Kidney tubule cell (primary cell): ENCODE measurements at places on chromosomes 16 and 17.
A peak's percentile ranks its signal among the peaks of the same experiment; 100 is the strongest.

GRCh38 chr17:59160157-59161025 lies 4.8 kb downstream of the PRR11 start:
- no peak for DNase-seq

DNA sequence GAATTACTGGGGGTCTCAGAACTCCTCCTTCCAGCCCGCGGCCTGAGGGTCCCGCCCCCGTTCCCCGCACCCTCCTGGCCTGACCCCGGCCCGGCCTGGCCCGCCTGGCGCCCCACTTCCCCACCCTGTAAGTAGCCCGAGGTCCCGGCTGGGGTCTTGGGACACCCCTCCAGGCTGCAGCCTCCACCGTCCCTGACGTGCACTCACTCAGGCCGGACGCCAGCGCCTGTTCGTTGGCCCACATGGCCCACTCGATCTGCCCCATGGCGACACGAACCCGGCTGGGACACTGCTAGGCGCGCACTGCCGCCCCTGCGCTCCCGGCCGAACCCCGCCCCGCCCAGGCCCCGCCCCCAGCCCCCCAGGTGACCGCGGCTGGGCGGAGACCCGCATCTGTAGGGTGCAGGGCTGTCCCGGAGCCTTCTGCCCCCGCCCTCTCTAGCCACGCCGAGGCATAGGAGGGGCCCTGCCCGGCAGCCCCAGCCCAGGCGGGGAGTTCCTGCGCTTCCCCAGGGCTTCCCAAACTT lies at the start of gene CYBA:
Gene CYBA, minus strand, starts transcription at position 305 of the 527 bp plus-strand sequence. Its CDS starts 40 bp downstream, at position 265.
- DNase-seq: peak; percentile 89

DNA sequence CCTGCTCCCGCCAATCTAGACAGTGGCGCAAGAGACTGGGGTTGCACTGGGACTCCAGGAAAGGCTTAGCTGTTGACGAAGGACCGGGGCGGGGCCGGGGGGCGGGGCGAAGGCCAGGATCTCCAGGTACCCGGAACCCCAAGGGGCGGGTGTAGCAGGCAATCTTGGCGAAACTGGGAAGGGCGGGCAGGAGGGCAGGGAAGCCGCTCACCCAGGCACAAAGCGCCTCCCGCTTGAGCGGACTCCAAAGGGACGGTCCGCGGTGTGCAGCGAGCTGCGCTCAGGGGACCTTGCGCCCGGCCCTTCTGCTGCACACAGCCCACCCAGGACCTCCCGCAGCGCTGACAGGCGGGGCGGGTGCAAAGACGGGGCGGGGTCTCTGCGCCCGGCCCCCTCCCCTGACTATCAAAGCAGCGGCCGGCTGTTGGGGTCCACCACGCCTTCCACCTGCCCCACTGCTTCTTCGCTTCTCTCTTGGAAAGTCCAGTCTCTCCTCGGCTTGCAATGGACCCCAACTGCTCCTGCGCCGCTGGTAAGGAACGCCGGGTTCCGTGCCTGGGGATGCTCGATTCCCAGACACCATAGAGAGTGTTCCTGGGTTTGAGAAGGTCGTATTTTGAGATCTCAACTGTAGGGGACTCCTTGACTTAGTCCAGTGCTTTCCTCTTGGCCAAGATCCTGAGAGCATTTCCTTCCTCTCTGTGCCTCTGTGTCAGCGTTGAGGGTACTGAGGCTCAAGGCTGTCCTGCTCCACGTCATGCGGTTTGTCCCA lies at the start of gene MT1F:
Gene MT1F, plus strand, starts transcription at position 405 of the 772 bp plus-strand sequence. Its CDS starts 100 bp downstream, at position 505.
- DNase-seq: peak; percentile 89

DNA sequence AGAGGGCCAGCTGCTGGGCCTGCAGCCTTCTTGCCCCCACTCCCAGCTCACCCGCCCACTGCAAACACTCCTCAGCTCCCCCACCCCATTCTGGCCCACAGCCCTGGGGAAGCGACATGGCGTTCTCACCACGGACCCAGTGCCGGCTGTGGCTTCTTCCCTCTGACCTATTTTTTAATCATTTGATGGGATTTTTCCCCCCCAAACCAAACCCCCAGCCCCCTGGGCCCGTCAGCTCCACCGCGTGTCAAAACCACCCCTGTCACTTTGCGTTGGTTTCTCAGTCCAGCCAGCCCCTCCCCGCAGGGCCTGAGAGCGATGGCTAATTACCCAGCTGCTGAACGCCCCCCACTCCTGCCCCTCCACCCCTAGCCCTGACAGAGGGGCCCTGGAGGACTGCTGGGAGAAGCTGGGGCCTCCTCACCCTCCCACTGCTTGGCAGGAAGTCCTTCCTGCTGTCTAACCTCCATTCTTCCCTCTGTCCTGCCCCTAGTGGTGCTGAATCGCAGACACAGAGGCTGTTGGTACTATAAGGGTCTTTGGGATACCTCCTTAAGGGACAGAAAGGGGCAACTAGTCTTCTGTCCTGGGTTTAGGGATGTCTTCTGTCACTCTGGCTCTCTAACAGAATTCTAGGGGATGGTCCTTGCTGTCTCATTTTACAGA lies 7.5 kb upstream of the TBX21 start:
- DNase-seq: no peak

DNA sequence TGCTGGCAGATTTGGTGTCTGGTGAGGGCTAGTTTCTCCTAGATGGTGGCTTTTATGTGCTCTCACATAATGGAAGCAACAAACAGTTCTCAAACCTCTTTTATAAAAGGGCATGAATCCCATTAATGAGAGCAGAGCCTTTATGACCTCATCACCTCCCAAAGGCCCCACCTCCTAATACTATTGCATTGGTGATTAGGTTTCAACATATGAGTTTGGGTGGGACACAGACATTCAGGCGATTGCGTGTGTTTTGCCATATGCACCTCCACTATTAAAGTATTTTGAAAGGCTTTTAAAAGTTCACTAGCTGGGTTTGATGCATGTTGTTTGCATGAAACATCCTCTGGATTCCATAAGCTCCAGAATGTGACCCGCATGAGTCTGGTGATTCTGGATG lies 24.4 kb upstream of the DNAJA2 start:
- no peak for DNase-seq

- DNase-seq: peak; percentile 99
These were observed 4.9 kb upstream of the NDRG4 start for GRCh38 chr16:58494981-58495520.

GRCh38 chr17:61732169-61732568 lies 131.2 kb downstream of the BRIP1 start:
- DNase-seq: no peak

GRCh38 chr17:57915985-57916757 lies 39.0 kb downstream of the CUEDC1 start:
- no peak for DNase-seq

DNA sequence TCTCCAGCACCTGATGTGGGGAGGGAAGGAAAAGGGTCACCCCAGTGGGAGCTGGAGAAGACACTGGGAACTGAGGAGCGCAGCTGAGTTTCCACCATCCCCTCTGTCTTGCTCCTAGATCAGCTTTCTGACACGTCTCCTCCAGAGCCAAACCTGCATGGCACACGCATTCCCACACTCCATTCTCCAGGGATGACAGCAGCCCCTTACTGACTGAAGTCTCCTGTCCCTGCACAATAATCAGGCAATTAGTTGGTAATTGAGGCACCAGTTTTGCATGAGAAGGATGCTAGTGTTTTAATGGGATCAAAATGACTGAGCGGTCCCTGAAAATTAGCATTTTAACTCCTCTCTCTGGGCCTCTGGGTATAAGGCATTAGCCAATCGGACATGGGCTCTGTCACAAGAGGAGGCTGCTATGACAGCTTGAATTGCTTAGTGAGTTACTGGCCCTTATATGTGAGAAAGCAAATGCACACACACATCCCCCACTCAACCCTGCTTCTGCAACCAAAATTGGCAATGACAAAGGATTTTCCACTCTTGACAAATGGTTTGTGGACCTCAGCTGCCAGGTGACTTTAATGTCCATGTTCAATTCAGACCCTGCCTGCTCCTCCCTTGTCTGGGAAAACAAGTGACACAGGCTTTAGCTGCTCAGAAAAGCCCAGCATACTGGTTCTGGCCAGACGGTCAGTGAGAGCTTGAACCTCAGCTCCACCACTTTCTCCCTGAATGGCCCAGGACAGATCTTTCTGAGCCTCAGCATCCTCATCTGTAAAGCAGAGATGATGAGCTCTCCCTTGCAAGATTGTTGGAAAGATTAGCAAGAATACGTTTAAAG lies 57.2 kb upstream of the SREBF1 start:
- DNase-seq: no peak

DNA sequence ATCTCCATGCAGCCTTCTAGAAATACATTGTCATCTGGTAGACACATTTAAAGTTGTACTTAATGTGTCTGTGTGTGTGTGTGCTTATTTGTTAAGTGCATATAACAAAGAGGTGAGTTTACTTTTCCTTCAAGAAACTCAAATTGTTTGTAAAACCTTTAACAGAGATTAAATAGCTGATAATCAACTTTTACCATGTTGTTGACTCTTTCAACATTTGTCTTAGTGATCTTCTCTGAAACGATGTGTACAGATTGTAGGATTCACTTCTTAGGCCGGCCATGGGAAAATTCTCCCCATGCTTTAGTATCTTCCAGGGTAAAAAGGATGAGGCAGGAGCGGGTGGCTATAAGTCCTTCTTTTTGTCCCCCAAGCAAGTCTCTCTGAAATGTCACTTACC lies 292.9 kb upstream of the MAF start:
- no peak for DNase-seq

- DNase-seq: no peak
These were observed 168.7 kb upstream of the CDH5 start for GRCh38 chr16:66197668-66198278.

- DNase-seq: no peak
These were observed 530 bp downstream of the PCGF2 start for GRCh38 chr17:38747463-38748148.

DNA sequence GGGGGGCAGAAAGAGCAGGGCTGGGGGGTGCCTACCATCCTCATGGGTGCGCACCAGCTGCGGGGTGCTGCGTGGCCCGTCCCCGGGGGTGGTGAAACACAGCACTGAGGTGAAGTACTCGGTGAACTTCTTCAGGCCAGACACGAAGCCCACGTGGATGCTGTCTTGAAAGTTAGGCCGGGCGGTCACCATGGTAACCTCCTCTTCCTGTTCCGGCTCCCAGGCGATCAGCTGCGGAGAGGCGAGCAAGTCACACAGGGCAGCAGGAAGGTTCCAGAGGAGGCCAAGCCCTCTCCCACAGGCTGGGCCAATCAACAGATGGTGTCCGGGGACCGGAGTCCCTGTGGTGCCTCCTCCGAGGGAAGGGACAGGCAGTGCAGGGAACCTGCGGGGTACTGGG lies 90.1 kb upstream of the CDC42EP4 start:
- peak; percentile 5 for DNase-seq

DNA sequence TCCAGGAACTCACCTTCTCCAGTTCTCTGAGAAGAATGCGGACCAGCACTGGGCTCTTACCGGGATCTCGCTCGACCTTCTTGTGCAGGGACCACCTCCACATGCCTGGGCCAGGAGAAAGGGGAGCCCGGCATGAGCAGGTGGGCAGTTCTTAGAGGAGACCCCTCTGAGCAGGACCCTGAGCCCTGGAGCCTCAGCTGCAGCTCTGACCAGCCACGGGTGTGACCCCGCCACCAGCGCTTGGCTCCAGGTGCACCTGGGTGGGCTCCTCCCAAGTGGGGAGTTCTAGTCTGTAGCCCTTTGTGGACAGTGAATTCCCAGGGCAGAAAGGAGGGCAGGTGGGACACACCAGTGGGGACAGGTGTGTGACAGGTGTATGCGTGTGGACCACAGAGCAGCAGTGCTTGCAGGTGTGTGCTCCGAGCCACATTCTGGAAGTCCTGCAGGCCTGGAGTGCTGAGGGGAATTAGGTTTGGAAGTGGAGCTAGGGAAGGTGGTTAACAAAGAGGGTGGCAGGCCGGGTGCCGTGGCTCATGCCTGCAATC lies 28.9 kb downstream of the PIK3R6 start:
- DNase-seq: no peak

GRCh38 chr16:30896889-30897733 lies 697 bp downstream of the CTF1 start:
- peak; percentile 89 for DNase-seq

DNA sequence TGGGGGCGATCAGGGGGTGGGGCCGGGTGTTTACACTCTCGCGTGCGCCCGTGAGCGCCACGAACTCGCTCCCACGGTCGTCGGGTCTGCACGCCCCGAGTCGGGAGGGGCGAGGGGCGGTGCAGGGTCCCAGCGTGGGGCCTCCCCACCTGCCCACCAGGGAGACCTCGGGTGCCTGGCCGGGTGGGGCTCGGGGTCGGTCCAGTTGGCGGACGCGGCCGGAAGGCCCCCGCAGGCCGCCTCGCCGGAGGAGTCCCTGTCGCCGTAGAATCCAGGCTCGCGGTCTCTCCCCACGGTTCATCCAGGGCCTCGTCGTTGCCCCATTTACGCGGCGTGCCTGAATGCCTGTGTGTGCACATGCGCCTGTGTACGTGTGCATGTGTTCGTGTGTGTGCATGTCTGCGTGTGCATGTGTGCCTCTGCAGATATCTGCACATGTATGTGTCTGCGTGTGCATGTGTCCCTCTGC lies 510 bp upstream of the RAB40B start:
- DNase-seq: no peak

DNA sequence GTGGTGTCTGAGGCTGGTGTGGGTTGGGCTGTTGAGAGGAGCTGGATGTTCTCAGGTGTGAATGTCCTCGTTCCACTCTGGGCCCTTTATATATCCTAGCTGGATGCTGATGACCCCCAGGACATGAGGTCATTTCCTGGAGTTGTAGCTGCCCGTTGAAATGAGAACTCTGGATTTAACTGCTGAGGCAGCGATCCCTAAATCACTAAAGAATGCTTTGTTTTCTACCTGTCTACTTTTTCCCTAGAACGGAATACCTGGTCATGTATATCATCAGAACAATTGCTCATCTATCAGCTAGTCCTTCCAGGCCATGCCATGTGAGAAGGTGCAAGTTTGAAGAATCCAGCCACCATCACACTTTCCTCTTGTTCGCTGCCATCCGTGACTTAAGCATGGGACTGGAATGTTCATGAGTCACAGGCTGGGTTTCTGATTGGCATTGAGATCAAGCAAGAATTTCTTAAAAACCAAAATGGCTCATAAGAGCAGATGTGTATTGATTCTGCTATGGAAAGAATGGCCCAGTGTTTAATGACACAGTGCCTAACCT lies at the start of gene KRTAP2-3:
Gene KRTAP2-3, minus strand, starts transcription at position 63 of the 553 bp plus-strand sequence. CDS start 64 bp downstream, outside the sequence.
- DNase-seq: peak; percentile 100

DNA sequence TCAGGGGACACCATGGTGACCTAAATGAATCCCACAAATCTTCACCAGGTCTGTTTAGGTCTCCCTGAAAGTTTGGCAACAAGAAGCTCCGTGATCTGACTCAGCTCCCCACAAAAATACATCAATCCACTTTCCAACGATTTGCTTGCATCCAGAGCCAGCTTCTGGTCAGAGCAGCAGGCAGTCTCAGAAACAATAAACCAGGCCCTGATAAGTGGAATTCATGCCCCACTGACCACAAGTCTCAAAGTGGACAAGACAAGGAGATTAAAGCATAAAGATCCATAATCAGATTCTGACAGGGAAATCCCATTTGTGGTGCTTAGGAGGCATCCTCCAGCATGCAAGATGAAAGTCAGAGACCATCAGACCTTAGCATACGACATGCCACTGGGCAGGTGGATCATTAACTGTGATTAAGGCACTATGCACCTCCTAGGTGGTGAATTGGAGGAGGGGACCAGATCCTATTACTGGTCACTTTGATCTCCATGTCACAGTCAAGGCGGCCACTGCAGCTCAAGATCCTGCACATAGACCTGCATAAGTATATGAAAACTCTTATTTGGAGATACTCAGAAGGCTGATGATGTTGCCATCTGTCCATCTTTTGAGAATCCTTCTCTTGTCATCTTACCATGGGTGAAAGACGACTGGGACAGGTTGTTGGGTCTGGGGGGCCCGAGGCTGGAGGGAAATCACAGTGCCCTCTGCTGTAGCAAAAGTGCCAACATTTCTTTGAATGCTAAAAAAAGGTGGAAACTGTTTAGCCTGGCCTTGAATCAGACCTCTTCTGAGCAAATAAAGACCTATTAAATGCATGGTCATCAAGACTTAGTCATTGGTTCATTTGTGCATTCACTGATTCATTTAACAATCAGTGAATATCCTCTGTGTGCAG lies 309.2 kb upstream of the CCL2 start:
- no peak for DNase-seq
